ENCODE measurements at places on chromosomes 1 and 21. TPM values are rescaled to one million over a fixed set of nuclear protein-coding genes. Genes with fewer than 3 reads are reported as not detected.

DNA sequence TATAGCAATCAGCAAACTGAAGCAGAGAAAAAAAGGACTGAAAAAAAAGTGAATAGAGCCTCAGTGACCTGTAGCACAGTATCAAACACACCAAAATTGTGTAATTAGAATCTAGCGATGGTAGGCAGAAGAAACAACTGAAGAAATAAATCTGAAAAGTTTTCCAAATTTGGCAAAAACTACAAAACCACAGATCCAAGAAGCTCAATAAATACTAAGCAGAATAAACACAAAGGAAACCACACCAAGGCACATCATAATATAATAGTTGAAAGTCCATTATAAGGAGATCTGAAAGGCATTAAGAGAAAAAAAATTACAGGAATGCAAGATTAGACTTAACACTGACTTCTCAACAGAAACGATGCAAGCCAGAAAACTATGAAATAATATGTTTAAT, 7.1 kb upstream of the IL12RB2 start:
- DNase-seq: no peak

DNA sequence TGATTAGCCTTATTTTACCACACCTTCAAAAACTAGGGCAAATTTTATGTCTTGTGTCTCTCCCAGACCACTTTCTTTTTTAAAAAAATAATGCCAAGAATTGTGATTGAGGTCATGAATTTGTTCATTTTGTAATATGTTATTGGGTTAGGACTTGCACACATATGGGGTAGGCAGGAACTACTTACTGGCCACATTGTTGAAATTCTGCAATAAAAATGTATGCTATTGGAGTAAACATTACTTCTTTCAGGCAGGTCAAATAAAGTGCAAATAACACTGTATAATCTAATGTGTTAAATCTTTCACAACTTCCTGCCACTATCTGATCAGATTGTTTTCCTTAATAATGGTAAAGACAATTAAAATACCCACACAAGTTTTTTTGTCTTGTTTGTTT, 166.6 kb upstream of the COL11A1 start:
- no peak for DNase-seq

DNA sequence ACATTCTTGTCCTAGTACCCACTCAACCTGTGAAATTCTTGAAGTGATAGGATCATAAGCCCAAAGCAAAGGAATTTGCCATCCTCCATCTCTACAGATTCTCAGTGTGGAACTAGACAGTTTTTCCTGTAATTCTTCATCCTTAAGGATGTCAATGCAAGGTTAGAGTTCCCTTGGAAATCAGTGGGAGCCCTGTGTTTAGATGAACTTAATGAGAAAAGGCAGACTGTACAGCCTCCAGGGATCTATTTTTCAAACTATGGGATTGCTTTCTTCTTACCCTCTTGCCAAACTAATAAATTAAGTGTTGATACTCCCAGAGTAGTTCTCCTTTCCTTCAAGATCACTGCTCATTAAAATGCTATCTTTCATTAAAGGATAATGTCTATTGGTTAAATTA, 78.1 kb upstream of the OLFM3 start:
- DNase-seq: no peak

Gene MAP10
- total RNA-seq: 1.1 TPM

GRCh38 chr1:107277022-107277421, 136.2 kb downstream of the NTNG1 start:
- no peak for DNase-seq

DNA sequence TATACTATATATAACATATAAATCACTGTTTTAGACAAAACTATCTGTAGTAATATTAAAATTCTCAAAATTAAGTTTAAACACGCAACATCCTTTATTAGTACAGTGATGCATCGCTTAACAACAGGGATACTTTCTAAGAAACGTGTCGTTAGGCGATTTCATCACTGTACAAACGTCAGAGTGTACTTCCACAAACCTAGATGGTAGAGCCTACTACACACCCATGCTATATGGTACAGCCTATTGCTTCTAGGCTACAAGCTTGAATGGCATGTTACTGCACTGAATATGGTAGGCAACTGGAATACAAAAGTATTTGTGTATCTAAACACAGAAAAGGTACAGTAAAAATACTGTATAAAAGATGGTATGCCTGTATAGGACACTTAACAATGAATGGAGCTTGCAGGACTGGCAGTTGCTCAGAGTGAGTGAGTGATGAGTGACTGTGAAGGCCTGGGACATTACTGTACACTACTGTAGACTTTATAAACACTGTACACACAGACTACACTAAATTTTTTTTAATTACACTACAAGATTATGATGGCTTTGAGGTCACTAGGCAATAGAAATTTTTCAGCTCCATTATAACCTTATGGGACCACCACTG, 10.5 kb downstream of the FOXJ3 start:
- no peak for DNase-seq

DNA sequence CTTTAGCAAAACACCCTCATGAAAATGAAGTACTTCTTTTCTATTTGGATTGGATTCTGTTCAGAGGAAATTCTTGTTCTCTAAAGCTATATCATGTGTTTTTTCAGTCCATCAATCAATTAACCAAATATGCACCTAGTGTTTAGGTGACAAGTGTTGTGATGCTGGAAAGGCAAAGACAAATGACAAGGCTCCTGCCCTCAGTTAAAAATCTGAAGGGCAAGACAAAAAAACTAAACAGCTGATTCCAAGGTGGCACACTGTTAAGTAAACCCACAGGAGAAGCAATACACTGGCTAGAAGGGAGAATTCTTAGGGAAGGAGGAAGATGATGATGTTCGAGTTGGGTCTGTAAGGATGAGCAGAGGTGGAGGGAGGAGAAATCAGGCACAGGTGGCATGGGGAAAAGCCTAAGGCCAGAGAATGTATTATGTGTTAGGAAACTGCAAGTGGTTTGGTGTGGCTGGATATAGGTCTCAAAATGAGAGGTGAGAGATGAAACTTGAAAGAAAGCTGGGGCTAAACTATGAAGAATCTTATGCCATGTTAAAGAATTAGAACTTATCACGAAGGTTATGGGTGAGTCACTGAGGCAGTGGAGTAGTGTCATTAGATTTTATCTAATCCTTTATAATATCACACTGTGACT, 51.8 kb upstream of the GFI1 start:
- DNase-seq: no peak

Gene CLCA4
- total RNA-seq: not detected

Gene CNIH4
- total RNA-seq: 37.6 TPM

DNA sequence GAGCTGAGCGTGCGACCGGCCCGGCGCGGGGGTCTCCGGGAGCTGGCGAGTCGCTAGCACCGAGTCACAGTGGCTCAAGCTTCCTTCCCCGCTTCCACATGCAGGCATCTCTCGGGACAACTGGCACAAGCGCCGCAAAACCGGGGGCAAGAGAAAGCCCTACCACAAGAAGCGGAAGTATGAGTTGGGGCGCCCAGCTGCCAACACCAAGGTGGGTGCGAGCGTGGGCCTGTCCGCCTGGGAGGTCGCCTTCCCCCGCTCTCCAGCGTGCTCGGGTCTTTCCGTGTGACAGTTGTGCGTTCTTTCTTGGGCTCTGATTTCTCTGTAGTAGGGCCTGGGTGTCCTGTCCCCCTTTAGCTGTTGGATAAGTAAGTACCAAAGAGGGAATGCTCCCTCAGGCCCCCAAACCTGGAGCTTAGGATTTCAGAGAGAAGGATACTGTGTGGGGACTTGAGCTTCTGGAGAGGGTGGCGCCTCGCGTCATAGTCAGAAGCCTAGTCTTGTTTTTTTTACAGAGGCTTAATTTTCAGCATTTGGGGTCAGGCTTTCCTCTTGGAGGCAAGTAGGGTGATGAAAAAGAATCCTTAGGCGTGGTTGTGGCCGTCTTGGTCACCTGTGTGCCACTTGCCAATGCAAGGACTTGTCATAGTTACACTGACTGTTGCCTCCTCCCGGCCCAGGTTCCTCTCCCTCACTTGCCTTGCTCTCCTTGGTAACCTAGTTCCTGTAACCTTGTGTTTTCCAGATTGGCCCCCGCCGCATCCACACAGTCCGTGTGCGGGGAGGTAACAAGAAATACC, 790 bp downstream of the RPS8 start:
- peak; percentile 51 for DNase-seq

DNA sequence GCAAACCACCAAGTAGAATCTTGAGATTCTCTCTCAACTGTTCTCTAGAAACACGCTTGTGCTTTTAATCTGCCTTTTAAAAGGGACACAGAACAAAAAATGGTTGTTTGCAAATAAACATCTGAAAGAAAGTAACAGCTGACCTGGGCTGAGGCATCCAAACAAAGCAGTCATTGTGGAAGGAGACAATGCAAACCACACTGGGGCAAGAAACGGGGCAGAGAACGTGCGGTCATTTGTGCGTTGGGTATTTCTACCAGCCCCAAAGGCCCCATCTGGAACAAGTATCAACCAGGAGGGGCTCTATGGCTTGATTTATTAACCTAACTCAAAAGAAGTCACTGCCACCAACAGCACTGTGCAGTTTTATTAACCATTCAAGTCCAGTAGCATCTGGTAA, 6.0 kb downstream of the STMN1 start:
- no peak for DNase-seq

GRCh38 chr1:33004613-33005012, 32.1 kb downstream of the AK2 start:
- no peak for DNase-seq

GRCh38 chr1:167542109-167543032, 11.2 kb downstream of the CREG1 start:
- no peak for DNase-seq

DNA sequence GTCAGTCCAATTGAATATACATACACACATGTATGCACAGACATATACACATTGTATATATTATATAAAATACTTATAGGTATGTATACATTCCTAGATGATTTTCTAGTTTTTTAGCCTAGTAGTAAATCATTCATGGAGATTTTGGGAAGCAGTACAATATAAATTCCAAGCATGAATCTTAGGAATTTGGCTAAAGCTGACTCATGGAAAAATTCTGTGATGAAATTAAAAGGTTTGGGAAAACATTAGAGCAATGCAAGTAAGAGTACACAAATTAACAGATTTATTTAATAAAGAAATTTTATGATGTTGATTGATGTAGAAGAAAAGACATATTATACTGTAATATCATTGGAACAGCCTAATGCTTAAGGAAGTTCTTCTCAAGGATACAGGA, 43.7 kb upstream of the PTGFR start:
- no peak for DNase-seq

- DNase-seq: no peak
Observed at GRCh38 chr1:184836934-184837895, 82.6 kb upstream of the EDEM3 start.

DNA sequence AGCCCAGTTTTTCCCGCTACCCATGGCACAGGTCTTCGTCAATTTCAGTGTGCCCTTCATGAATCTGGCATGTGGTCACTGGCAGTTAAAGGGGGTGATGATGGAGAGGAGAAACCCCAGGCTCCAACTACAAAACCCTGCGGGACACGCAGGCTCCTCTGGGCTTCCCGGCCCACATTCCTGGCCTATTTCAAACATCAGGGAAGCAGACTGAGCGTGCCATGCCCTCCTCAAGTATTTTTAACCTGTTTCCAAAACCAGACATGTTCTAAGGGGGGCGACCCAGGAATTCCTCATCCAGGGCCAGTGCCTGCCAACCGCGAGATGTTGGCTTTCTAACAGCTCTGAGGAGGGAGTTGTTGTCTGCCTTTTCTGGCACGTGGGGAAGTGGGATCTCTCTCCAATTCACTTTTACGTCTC, 85.1 kb downstream of the CAPZB start:
- DNase-seq: no peak

- no peak for DNase-seq
Observed at GRCh38 chr21:35932232-35932911, 128.0 kb downstream of the SETD4 start.

Gene METTL13
- total RNA-seq: 83.3 TPM

Gene MX2
- total RNA-seq: 7.4 TPM

DNA sequence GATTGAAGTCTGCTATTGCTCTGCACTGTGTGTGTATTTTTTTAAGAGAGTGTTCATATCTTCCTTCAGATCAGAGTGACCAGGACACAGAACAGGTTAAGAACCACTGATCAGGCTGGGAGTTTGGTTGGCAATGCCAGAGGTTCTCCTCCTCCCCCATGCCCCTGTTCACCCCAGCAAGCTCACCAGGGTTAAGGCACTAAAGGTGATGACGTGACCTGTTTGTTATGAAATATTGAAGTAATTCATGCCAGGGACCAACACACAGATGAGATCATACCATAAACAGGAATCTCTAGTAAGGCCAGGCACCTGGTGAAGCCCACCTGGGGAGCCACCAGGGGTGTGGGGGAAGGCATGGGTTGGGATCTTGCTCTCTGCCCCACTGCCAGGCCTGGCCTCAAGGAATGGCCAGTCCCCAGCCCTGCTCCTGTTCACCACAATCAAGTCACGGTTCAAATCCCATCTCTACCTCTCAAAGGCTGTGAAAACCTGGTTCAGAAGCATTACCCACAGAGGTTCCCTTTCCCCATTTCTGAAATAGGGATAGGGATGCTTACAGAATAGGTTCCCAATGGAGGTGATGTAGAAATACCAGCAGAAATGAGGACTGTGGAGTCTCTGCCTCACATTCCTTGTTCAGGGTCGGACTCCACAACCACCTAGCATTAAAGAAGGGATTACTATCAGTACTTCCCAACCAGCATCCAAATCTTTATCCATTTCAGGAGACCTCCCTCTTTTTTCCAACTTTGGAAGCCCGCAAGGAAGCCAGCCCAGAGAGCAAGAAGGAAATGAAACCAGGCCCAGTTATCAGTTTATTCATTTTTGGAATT, 2.4 kb downstream of the ID3 start:
- DNase-seq: no peak

DNA sequence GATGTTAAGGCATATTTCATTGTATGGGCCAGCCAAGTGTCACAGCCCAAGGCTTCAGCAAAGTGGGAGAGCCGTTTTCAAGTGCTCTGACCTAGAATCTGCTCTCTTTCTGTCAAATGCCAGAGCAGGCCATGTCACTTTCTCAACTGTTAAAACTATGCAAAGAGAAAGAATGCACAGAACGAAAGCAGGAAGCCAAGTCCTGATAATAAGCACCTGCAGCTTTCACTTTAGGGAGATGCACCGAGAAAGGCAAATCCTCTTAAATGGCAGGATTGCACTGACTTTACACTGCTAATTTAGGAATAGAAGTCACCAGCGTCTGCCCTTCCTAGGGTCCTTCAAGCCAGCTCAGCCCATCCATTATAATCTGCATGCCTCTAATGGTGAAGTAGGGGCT, 49.2 kb upstream of the NTPCR start:
- no peak for DNase-seq

DNA sequence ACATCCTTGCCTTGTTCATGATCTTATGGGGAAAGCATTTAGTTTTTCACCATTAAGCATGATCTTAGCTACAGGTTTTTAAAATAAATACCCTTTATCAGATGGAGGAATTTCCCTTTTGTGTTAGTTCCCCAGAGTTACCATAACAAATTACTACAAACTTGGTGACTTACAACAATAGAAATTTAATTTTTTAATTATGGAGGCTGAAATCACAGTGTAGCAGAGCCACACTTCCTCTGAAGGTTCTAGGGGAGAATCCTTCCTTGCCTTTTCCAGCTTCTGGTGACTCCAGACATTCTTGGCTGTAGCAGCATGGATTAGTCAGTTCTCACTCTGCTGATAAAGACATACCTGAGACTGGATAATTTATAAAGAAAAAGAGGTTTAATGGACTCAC, 18.5 kb downstream of the MIGA1 start:
- DNase-seq: no peak

Measured in activated T-cell treated with anti-CD3 and anti-CD28 coated beads, Interleukin-2, amount 50 U/mL, for 4 hours (primary cell).